ENCODE measurements at places on chromosomes 2 and 18.

DNA sequence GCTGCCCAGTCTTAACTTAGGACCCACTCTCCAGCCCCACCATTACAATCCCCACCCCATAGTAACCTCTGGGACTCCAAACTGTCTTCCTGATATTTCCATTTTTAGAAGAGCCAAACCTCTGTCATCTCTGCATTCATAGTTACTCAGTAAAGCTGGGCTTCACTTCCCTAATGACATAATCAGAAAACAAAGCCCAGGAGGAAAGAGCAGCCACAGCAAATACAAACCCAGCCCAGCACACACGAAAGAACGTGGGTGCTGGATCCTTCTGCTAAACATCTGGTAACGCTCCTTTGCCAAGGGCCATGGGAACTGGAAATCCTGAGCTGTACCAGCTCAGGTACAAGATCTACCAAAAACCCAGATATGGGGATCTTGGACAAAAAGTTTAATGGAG lies 36.8 kb upstream of the RIOK3 start:
- no peak for DNase-seq

DNA sequence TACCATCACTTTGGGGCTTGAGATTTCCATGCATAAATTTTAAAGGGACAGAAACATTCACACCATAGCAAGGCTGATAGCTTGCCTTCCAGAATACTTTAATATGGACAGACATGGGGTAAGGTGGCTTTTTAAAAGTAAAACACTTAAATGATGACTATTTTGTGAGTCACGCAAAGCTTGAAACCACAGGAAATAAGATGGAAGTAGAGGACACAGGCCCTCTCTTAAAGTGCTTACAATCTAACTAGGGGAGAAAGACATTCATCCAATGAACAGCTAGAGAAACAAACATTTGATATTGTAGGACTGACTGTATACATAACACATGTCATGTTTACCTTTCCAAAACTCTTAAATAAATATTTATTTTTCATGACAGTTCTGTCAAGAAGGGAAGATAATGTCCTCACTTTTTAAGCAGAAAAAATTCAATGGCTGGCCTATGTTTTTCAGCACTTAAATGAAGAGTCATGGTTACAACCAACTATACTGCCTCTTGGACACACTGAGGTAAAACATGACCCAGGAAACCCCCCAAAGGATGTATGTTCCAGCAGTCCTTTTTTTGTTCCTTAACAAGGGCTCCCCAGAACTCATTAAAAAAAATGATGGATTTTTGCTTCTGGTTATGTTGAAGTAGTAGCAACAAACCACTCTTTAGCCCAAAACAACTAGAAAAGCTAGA lies 120.0 kb upstream of the RBMS1 start:
- no peak for DNase-seq

GRCh38 chr2:85949280-85949679 lies 60.5 kb upstream of the ST3GAL5 start:
- no peak for DNase-seq

GRCh38 chr18:3903337-3903736 lies 453.4 kb downstream of the TGIF1 start:
- DNase-seq: no peak

DNA sequence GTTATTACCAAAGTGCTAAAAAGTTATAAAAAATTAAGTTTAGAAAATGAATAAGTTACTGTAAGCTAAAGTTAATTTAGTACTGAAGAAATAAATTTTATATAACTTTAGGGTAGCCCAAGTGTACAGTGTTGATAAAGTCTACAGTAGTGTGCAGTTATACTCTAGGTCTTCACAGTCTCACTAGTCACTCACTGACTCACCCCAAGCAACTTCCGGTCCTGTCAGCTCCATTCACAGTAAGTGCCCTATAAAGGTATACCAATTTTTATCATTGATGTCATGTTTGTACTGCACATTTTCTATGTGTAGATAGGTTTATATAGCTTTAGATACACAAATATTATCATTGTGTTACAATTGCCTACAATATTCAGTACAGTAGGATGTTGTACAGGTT lies 518.3 kb upstream of the PIK3C3 start:
- no peak for DNase-seq

GRCh38 chr2:102126169-102126568 lies 16.4 kb upstream of the IL1R1 start:
- DNase-seq: no peak

DNA sequence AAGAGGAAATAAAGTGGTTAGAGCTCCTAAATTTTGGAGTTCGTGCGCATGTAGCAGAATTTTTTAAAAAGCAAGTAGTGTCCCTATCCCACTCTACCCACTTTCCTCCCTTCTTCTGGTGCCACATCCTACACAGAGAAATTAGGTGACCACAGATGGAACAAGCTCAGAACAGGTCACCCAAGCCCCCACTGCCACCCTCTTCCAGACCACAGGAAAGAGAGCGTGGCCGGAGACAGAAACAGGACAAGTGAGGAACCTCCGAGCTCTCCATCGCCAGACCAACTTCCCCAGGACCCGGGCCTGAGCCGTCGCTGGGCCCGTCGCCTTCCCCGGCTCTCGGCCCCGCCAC lies 433 bp downstream of the NPC1 start:
- DNase-seq: no peak

GRCh38 chr2:221097949-221098348 lies 474.2 kb downstream of the EPHA4 start:
- DNase-seq: no peak

DNA sequence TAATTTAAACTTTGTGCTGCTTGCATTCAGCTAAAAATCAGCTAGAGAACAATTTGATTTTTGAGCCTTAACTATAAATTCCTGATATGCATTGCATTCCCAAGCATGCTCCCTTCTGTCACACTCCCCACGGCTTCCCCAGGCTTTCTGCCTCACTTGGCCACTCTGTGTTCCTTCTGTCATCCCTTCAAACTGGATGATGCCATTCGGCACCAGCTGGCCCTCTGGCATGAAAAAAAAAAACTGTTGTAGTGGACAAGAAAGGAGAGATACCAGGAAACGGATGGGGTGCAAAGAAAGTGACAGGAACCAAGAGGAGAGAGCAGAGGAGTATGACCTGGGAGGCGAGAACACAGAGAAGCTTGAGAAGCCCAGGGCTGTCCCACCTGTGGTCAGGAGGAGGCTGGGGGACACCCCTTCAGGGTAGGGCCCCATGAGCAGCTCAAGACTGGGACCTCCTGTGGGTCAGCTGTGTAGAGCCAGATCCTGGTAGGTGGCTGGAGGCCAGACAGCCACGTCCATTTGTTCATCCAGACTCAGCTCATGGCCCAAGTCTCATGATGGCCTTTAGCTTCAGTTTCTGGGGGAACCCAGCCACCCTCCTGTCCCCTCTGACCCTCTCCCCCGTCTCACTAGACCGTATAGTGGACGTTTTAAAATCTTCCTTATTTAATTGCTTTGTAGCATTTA lies 211.8 kb downstream of the GBX2 start:
- no peak for DNase-seq

DNA sequence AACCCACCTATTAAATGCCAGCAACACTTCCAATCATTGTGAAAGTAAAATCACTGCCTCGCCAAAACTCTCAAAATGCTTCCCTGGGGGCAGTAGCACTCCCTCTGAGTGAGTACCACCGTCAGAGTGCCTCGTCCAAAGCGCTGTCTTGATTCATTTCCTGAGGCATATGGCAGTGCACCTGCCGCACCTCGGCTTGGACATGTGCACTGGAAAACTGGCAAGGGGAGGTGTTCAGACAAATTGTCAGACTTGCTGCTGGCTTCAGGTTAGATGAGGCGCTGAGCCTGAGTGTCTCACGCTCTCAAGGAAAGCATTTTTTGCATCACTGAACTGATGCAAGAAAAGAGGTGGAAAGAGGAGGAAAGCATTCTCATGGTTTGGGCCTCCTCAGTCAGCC lies 132.8 kb downstream of the ATL2 start:
- no peak for DNase-seq

DNA sequence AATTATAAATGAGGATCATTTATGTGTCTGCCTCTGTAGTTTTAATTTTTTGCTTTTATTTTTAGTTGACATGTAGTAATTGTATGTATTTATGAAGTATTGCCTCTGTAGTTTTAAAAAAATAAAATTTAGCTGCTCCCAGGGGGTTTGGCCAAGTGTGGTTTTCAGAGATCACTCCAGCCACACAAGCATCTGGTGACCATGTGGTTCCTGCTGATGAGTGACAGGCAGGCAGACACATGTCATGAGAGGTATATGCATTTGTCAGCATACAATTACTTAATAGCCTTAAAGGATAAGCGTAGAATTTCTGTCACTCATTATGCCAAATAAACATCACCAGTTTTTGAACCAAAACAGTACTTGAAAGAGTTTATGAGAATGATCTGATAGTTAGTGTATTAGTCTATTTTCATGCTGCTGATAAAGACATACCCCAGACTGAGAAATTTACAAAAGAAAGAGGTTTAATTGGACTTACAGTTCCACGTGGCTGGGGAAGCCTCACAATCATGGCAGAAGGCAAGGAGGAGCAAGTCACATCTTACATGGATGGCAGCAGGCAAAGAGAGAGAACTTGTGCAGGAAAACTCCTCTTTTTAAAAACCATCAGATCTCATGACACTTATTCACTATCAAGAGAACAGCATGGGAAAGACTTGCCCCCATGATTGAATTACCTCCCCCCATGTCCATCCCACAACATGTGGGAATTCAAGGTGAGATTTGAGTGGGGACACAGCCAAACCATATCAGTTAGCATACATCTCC lies 29.6 kb downstream of the MREG start:
- no peak for DNase-seq
